HEK293T (cell line): ENCODE measurements at places on chromosomes 11 and 22.

DNA sequence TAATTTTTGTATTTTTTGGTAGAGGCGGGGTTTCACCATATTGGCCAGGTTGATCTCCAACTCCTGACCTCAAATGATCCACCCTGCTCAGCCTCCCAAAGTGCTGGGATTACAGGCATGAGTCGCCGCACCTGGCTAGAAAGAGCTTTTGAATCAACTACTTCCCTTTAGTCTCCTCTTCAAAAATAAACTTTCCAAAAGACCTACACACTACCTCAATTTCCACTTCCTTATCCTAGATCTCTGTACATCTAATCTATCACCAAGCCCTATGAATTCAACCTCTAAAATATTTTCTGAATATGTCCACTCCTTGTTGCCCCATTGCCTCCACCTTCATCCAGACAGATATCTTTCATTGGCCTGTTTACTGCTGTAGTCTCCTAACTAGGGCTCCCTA is 13.1 kb upstream of the DDX6 start:
- DNase-seq: no peak

DNA sequence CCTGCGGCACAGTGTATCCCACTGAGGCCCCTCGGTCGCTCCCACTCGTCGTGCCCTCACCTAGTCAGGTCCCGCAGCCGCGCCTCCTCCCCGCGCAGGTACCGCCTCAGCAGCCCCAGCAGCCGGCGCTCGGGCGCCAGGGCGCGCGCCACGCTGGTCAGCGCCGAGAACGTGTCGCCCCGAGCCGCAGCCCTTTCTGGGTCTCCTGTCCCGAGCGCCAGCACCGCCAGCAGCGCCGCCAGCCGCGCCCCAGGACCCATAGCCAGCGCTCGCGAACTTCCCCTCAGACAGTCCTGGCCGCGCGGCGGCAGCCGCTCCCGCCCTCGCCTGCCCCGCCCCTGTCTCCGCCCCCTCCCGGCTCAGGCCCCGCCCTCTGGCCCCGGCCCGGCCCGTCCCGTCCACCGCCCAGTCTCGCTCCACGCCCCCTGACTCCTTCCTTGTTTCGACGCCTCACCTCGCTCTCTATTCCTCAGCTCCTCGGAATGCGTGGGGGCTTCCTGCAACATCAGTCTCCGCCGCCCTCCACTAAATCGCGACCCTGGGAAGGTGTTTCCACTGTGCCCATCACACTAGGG is at the start of gene P4HA3:
Gene P4HA3 (minus strand): TSS at position 289 of the 575 bp plus-strand sequence. CDS start 29 bp downstream, at position 260.
- DNase-seq: peak; percentile 90

GRCh38 chr11:120675171-120675570 is 163.6 kb downstream of the GRIK4 start:
- no peak for DNase-seq

GRCh38 chr11:128939591-128939990 is 3.1 kb downstream of the TP53AIP1 start:
- DNase-seq: no peak

DNA sequence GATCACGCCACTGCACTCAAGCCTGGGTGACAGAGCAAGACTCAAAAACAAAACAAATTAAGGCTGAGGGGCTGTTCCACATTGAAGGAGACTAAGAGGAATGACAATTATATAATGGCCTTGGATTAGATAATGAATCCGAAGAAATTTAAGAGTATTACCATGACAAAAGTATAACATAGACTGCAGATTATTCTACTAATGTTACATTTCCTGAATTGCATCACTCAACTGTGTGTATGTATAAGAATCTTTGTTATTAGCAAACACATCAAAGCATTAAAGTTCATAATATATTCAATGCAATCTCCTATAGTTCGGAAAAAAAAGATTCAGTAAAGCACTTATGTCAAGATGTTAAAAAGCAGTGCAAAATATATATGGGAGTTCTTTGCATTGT is 27.5 kb downstream of the CSTF3 start:
- no peak for DNase-seq

DNA sequence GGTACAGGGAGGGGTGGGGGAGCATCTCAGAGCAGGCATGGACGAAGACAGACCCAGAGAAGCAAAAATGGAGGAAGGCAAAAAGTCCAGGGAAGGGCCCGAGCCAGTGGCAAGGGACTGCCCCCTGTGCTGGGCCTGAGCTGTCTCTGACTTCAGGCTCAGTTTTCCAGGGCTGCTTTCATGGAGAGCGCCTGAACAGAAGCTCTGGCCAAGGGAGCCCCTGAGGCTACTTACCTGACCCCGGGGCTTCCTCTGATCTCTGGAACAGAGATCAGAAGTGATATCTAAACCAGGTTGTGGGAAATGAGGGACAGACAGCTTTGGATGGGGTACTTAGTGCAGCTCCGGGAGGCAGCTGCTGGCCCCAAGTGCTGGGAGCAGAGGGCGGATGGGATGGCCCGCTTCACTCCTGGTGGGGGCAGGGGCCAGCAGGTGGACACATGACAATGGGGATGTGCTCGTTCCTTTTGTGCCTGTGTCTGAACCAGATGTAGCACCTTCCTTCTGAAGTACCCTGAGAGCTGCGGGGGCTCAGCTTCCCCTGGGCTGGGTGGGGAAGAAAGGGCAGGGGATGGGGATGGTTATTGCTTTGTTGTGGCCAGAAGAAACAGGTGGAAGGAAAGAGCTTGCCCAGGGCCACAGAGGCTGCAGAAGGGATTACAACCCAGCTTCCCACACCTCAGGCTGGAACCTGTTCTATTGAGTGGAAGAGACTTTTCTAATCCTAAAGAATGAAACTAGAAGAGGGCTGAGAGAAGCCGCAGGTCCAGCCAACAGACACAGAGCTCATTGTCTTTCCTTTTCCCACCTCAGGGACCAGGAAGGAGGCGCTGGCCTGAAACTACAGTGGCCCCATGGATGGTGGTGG is 5.7 kb downstream of the LRRC10B start:
- no peak for DNase-seq

DNA sequence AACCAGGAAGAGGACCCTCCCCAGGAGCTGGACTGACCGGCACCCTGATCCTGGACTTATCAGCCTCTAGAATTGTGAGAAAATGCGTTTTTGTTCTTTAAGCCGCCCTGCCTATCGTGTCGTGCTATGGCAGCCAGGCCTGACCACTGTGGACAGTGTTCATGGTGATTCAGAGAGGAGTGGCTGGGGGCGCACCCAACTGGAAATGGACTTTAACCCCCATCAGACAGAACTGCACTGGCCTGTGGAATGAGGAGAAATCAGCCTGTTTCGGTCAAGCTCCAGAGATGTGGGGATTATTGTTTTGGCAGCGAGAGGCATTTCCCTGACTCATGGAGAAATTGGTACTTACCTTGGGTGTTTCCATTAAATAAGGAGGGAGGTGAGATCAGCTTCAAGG is 1437.8 kb downstream of the BRD1 start:
- no peak for DNase-seq

- DNase-seq: no peak
Observed at GRCh38 chr22:31481129-31481528, 8.5 kb downstream of the EIF4ENIF1 start.
